Right lung (tissue), 10 donors: ENCODE measurements at places on chromosomes 1 and 21. TPM values are rescaled to one million over a fixed set of nuclear protein-coding genes. Genes with fewer than 3 reads are reported as not detected.

DNA sequence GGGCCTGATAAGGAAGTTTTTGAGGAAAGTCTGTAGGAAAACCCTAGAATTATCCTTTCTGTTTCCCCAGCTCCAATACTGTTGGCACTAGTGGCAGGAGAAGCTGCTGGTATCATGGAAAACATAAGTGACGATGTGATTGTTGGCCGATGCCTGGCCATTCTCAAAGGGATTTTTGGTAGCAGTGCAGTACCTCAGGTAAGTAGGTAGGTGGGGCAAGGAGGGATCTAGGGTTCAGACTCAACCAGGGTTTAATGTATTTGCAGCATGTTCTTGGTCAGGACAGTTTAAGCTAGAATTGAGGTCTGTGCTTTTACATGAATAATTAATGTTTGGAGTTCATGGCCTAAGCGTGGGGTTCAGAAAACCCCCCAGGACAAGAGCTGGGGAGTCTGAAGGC, 62.1 kb downstream of the KDM1A start:
- no peak for DNase-seq

GRCh38 chr1:158227904-158228623, 26.2 kb upstream of the CD1A start:
- no peak for DNase-seq

- DNase-seq, result no peak
Measured at GRCh38 chr1:55993646-55994318, 585.6 kb downstream of the PLPP3 start.

GRCh38 chr1:79472067-79472656, 465.6 kb upstream of the ADGRL4 start:
- no peak for DNase-seq

Gene TSSK3
- polyA plus RNA-seq, result 6.4 TPM
